Body of pancreas (tissue), 4 donors: ENCODE measurements at places on chromosomes 1 and 21.

DNA sequence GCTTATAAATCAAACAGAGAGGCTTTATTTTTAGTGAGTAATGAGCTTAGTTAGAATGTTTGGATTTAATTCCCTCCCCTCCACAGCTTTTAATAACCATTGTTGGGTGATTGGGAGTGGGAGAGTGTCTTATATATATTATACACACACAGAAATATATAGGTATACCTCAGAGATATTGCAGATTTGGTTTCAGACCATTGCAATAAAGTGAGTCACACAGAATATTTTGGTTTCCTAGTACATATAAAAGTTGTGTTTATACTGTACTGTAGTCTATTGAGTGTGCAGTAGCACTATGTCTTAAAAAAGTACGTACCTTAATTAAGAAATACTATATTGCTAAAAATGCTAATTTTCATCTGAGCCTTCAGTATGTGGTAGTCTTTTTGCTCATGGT is 44.4 kb downstream of the RPS6KC1 start:
- no peaks in the 10 kb centered on the region for H3K4me1 ChIP-seq
- no peaks in the 10 kb centered on the region for H3K36me3 ChIP-seq
- no peak for DNase-seq
- no peak overlapping the region for H3K27ac ChIP-seq
- H3K27me3 ChIP-seq = no peaks in the 10 kb centered on the region

GRCh38 chr1:27275696-27276095 is 41.3 kb downstream of the WDTC1 start:
- H3K36me3 ChIP-seq = no peaks in the 10 kb centered on the region
- no peak overlapping the region for H3K27ac ChIP-seq
- no peaks in the 10 kb centered on the region for H3K4me1 ChIP-seq
- DNase-seq = no peak

GRCh38 chr1:103958699-103959098 is 209.0 kb downstream of the AMY1C start:
- no peak for DNase-seq
- H3K27ac ChIP-seq = no peak overlapping the region
- no peaks in the 10 kb centered on the region for H3K36me3 ChIP-seq
- no peak overlapping the region for H3K4me3 ChIP-seq
- H3K27me3 ChIP-seq = no peaks in the 10 kb centered on the region

DNA sequence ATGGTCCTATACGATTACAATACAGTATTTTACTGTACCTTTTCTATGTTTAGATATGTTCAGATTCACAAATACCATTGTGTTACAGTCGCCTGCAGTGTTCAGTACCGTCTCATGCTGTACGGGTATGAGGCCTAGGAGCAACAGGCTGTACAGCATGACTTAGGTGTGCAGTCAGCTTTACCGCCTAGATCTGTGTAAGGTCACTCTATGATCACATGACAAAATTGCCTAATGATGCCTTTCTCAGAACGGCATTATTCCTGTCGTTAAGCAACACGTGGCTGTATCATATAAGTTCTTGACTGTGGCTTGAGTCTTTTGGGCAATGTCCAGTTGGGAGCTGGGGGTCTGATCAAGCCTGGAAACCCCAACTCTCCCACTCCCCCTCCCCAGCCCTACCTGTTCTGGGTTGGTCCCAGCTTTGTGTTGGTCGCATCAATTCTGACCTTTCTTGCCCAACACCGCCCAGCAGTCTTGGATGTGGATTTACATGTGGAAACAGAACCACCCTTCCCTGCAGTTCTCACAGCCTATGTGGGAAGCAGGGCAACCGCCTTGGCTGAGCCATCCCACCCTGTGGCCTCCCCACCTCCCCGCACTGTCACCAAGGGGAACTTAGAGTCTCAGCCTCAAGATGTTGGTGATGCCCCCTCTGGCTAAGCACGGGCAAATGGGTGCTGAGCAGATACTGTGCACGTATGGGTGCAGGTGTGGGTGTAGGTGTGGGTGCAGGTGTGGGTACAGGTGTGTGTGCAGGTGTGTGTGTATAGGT is 80.2 kb upstream of the ACTL8 start:
- H3K4me1 ChIP-seq = peaks cover 13% of the 10 kb centered on the region
- no peak overlapping the region for H3K27ac ChIP-seq
- no peaks in the 10 kb centered on the region for H3K36me3 ChIP-seq
